Central memory CD8-positive, alpha-beta T cell (primary cell): ENCODE measurements at places on chromosomes 16 and 17.

DNA sequence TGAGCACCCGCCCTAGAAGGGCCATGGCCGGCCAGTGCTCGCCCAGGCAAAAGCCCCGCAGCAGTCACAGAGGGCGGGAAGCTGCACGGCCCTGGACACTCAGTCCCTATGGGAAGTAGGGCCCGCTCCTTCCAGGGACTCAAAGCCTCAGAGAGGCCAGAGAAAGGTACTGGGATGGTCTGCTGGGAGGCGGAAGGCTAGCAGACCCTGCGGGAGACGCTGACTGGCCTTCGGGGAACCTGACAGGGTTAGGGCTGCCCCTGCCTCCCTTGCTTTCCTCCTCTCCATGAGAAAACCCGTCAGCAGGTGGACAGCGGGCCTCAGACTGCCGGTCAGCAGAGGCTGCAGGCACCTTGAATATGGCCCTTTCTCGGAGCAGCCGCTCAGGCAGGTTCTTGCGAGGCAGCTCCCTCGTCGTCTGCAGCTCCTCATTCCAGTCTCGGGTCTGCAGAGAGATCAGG lies 11.5 kb downstream of the CLUH start:
- no peak overlapping the region for H3K27ac ChIP-seq
- no peaks in the 10 kb centered on the region for H3K27me3 ChIP-seq
- no peak for DNase-seq
- H3K4me1 ChIP-seq, result peaks cover 5% of the 10 kb centered on the region
- peaks cover 12% of the 10 kb centered on the region for H3K36me3 ChIP-seq

- H3K4me1 ChIP-seq, result peaks cover 16% of the 10 kb centered on the region
- DNase-seq, result no peak
- H3K27me3 ChIP-seq, result no peaks in the 10 kb centered on the region
- peaks cover 77% of the 10 kb centered on the region for H3K36me3 ChIP-seq
- H3K27ac ChIP-seq, result peak overlapping the region; percentile 71
These were observed 47.7 kb downstream of the CDK12 start for GRCh38 chr17:39508987-39509386.

- DNase-seq, result peak; percentile 86
- no peaks in the 10 kb centered on the region for H3K27me3 ChIP-seq
- H3K27ac ChIP-seq, result no peak within 1 kb of the TSS
- peaks cover 25% of the 10 kb centered on the region for H3K4me1 ChIP-seq
- H3K4me3 ChIP-seq, result no peak within 1 kb of the TSS
- peaks cover 17% of the 10 kb centered on the region for H3K36me3 ChIP-seq
These were observed at the start of the genes COX11 and STXBP4 for GRCh38 chr17:54968262-54968987. Gene COX11, minus strand, starts transcription at chr17:54968654. Its CDS starts 8 bp downstream, at chr17:54968646. Gene STXBP4, plus strand, starts transcription at chr17:54968765. Its CDS starts 17,455 bp downstream, at chr17:54986220.

DNA sequence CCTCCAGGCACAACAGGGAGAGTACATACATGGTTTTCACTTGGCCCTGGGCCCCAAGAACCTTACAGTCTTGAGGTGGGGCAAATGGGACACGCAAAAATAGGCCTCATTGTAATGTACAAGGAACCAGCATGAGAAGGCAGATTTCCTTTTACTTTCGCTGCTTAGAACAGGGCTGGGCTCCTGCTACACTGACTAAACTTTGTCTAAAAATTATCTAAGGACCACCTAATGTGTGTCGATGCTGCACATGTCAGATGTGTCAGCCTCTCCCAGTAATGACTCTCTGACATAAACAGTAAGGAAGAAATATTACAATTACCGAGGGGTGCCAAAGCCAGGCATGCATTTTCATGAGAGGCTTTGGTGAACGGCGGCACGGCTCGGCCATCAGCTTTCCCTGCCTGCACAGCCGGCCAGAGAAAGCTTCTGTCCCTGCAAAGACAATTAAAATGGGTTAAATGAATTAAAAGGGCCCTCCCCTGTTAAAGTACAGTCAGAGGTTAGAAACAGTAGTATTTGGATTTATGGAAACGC lies 224.2 kb upstream of the IRX3 start:
- H3K27me3 ChIP-seq, result peaks cover 20% of the 10 kb centered on the region
- no peaks in the 10 kb centered on the region for H3K4me1 ChIP-seq
- H3K27ac ChIP-seq, result no peak overlapping the region
- no peaks in the 10 kb centered on the region for H3K36me3 ChIP-seq

DNA sequence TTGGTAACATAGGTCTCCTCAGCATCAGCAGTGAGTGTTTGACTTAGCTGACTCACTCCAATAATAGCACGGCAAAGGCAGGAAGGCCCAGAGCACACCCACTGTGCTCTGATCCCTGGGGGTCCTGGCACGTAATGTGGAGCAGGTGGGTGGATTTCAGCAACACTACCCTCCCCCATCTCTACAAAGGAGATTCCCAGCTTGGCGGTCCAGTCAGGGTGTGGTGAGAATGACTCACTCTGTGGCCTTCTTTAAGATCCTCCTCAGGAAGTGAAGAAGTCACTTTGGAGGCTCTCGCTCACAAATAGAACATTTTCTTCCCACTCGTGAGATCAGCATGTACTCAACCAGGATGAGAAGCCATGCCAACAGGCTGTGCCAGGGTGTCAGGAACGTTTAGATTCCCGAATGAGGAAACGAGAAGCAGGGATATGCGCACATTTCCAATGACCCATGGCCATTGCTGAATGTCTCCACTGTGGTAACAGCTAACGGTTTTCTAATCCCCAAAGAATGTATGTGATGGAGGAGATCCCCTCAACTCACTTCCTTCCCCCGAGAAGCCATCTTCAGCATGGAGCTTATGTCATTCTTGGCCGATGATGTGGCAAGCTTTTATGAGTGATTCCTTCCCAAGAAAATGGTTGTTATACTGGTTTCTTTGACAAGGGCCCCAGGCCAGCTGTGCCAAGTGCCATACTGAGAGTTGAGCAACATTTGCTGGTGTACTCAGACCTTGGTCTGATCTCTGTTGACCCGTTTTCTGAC lies 365.2 kb downstream of the C16orf95 start:
- H3K27ac ChIP-seq, result no peak overlapping the region
- H3K4me1 ChIP-seq, result no peaks in the 10 kb centered on the region
- no peaks in the 10 kb centered on the region for H3K27me3 ChIP-seq
- H3K36me3 ChIP-seq, result no peaks in the 10 kb centered on the region
- H3K4me3 ChIP-seq, result no peak overlapping the region
- DNase-seq, result no peak

DNA sequence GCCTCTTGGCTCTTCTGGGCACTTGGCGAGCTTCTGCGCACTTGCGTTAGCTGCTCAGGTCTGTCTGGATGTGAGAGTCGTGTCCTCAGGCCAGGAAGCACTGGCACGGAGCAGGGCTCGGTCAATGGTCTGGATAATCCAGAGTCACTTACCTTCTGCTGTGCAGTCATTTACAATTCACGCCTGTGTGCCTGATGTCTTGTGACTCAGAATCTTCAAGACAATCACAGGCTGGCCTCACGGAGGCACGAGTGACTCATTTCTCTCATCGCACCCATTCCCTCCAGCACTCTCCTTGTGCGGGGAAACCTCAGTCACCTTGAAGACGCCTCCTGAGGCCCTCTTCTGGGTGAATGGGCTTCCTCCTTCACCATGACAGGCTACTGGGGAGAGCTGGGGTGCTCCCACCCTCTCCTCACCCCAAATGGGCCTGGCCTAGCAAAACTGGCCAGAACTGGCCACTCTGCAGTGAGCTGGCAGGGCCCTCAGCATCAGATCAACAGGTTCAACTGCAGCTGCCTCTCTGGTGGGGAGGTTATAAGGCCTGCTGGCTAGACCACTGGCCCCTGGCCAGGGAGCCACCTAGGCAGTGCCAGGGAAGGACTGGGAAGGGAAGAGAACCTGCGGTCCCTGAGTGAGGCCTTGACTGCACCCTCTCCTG lies 1.9 kb upstream of the CAPN15 start:
- peaks cover 34% of the 10 kb centered on the region for H3K4me1 ChIP-seq
- H3K36me3 ChIP-seq, result peaks cover 14% of the 10 kb centered on the region
- peak overlapping the region; percentile 74 for H3K4me3 ChIP-seq
- no peaks in the 10 kb centered on the region for H3K27me3 ChIP-seq
- peak; percentile 45 for DNase-seq

GRCh38 chr16:24114876-24115275 lies 141.3 kb upstream of the CACNG3 start:
- peaks cover 37% of the 10 kb centered on the region for H3K36me3 ChIP-seq
- no peak for DNase-seq
- peaks cover 11% of the 10 kb centered on the region for H3K4me1 ChIP-seq
- no peaks in the 10 kb centered on the region for H3K27me3 ChIP-seq

DNA sequence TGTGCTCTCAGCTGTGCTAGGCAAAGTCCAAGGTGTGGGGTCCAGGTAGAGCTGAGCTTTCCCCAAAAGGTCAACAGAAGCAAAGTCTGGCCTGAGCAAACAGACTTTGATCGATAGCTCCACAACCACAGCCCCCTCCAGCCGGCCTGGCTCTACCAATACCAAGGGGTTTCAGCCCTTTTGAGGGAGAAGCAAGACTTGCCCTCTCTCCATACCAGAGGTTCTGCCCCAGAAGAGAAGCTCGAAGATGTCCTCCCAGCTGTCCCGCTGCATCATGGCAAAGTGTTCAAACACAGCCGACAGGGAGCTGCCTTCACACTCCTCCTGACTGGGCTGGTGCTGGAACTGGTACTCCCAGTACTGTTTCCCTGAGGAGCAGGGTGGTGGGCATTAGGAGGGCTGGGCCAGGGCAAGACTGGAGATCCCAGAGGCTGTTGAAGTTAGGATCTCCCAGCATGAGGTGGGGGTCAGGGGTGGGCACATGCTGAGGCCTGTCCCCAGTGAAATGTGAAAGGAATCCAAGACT lies 1.7 kb downstream of the VTN start:
- H3K4me1 ChIP-seq, result peaks cover 18% of the 10 kb centered on the region
- no peak overlapping the region for H3K27ac ChIP-seq
- H3K36me3 ChIP-seq, result peaks cover 10% of the 10 kb centered on the region
- no peak overlapping the region for H3K4me3 ChIP-seq
- no peaks in the 10 kb centered on the region for H3K27me3 ChIP-seq
- DNase-seq, result no peak

- H3K4me1 ChIP-seq, result peaks cover 26% of the 10 kb centered on the region
- H3K27me3 ChIP-seq, result no peaks in the 10 kb centered on the region
- peak overlapping the region; percentile 96 for H3K27ac ChIP-seq
- peak overlapping the region; percentile 99 for H3K4me3 ChIP-seq
These were observed 481 bp downstream of the MYO19 start for GRCh38 chr17:36533935-36534839.

- no peak overlapping the region for H3K4me3 ChIP-seq
- H3K27me3 ChIP-seq, result no peaks in the 10 kb centered on the region
- H3K27ac ChIP-seq, result no peak overlapping the region
- DNase-seq, result no peak
These were observed 15.0 kb downstream of the TRIM25 start for GRCh38 chr17:56898874-56899273.

DNA sequence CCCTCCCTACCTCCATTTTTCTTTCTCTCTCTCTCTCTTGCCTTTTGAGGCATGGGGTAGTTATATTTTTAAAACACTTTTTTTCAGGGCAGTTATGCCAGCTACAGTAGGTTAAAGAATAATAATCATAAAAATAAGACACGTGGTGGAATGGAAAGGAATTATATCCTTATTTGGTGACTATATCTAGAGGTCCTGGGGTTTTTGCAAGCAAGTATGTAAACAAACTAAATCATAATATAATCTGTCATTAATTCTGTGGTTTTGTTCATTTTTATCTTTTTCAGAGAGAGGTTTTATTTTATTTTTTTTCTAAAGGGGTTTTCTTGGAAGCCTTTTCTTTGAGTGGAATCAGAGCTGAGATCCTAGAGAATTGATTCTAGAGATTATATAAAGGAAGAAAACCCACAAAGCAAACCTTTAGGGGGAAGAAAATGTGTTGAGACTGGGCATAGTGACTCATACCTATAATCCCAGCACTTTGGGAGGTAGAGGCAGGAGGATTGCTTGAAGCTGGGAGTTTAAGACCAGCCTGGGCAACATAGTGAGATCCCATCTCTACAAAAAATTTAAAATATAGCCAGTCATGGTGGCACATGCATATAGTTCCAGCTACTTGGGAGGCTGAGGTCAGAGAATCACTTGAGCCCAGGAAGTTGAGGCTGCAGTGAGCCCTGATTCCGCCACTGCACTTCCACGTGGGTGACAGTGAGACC lies 53.2 kb downstream of the NQO1 start:
- H3K27ac ChIP-seq, result peak overlapping the region; percentile 67
- H3K36me3 ChIP-seq, result peaks cover 33% of the 10 kb centered on the region
- no peaks in the 10 kb centered on the region for H3K27me3 ChIP-seq
- H3K4me3 ChIP-seq, result no peak overlapping the region

- H3K27ac ChIP-seq, result no peak overlapping the region
- no peak for DNase-seq
- no peak overlapping the region for H3K4me3 ChIP-seq
These were observed 107.8 kb downstream of the CRLF3 start for GRCh38 chr17:30716461-30717290.

GRCh38 chr16:56428091-56428490 lies 2.7 kb upstream of the AMFR start:
- H3K36me3 ChIP-seq, result peaks cover 16% of the 10 kb centered on the region
- H3K4me1 ChIP-seq, result peaks cover 15% of the 10 kb centered on the region
- no peak for DNase-seq
- no peaks in the 10 kb centered on the region for H3K27me3 ChIP-seq

GRCh38 chr16:53154513-53154912 lies 99.7 kb downstream of the CHD9 start:
- DNase-seq, result no peak
- no peaks in the 10 kb centered on the region for H3K4me1 ChIP-seq
- H3K36me3 ChIP-seq, result peaks cover 14% of the 10 kb centered on the region
- H3K27ac ChIP-seq, result no peak overlapping the region
- H3K27me3 ChIP-seq, result no peaks in the 10 kb centered on the region

DNA sequence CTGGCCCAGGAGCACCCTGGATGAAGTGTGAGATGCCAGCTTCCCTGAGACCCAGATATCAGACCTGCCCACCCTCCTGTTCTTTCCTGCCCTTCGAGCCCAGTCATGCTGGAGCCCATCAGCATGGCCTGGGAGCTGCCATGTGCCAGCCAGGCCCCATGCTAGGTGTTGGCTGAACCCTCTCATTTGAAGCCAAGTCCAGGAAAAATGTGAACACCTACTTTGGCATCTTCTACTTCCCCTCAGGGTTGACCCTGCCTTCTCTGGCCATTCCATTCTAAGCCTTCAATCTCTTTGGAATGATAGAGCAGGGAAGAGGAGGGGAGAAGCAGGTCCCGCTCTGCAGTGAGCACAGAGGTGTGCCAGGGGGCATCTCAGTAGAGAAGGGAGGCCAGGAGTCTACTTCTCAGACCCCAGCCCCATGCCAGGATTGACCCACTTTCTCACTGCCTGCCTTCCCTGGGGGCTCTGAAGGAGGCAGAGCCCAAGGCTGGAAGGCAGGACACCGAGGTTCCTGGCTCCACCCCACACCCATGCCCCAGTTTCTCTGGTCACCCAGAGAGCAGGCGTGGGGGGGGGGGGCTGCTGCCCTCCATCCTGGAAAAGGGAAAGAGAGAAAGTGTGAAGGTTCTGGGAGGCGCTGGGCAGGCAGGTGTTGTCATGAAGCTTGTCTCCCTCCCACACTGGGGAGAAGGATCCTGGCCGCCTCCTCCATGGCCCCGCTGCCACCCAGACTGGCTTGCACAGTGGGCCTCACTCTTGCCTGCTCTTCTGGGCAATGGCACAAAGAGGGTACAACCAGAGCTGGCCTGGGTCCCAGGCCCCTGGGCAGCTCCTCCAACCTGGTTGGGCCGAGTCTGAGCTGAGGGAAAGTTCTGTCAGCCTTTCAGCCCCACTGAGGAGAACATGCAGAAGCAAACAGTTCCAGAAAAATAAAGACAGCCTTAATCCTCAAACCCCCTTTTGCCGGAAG lies 9.3 kb downstream of the HDAC5 start:
- no peak for DNase-seq
- H3K27me3 ChIP-seq, result no peaks in the 10 kb centered on the region
- peaks cover 53% of the 10 kb centered on the region for H3K4me1 ChIP-seq
